ENCODE measurements at places on chromosomes 5 and 9. TPM values are rescaled to one million over a fixed set of nuclear protein-coding genes. Genes with fewer than 3 reads are reported as not detected.

Gene DMRT3
- total RNA-seq: not detected

Gene ANKDD1B
- total RNA-seq: 0.67 TPM

Gene TEX48
- not detected for total RNA-seq

Gene TMEM252
- not detected for total RNA-seq

Gene TYRP1
- total RNA-seq: not detected

Gene ZNF483
- 6.3 TPM for total RNA-seq

Gene SH3RF2
- total RNA-seq: 0.38 TPM

Gene MOB3B
- total RNA-seq: 7.6 TPM

Gene SLC22A4
- total RNA-seq: 1.4 TPM

Gene PCDH1
- total RNA-seq: 6.3 TPM

Gene PCDHB14
- total RNA-seq: 8.8 TPM

Gene ROPN1L
- total RNA-seq: not detected

Gene KCNMB1
- 3.5 TPM for total RNA-seq

DNA sequence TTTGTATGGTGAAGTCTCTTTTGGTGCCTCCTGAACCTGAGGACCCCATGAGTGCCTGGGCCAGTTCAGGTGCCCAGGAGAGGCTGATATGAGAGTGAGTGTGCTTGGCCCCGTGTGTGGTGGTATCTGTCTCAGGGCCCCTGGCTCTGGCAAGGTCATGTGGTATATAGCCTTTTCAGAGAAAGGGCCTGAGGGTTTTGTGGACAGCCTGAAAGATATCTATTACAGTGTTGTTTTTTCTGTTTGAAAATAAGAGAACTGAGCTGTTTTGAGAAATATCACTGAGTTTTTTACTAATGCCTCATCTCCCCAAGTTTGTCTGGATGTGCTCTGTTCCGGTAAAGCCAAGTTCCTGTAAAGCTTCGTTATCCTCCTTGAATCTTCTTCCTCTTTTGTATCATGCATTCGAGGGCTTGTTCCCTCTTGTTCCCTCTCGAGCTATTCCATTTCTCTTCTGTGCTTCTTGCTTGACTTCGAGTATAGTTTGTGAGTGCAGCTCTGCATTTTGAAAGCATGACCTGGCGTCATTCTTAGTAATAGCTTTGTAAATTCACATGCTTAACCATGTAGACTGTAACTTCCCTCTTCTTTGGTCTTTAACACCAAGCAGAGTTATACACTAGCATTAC, 122.3 kb downstream of the MAST4 start:
- no peak overlapping the region for H3K4me3 ChIP-seq
- H3K27ac ChIP-seq: no peak overlapping the region
- H3K36me3 ChIP-seq: no peaks in the 10 kb centered on the region
- peaks cover 19% of the 10 kb centered on the region for H3K27me3 ChIP-seq

DNA sequence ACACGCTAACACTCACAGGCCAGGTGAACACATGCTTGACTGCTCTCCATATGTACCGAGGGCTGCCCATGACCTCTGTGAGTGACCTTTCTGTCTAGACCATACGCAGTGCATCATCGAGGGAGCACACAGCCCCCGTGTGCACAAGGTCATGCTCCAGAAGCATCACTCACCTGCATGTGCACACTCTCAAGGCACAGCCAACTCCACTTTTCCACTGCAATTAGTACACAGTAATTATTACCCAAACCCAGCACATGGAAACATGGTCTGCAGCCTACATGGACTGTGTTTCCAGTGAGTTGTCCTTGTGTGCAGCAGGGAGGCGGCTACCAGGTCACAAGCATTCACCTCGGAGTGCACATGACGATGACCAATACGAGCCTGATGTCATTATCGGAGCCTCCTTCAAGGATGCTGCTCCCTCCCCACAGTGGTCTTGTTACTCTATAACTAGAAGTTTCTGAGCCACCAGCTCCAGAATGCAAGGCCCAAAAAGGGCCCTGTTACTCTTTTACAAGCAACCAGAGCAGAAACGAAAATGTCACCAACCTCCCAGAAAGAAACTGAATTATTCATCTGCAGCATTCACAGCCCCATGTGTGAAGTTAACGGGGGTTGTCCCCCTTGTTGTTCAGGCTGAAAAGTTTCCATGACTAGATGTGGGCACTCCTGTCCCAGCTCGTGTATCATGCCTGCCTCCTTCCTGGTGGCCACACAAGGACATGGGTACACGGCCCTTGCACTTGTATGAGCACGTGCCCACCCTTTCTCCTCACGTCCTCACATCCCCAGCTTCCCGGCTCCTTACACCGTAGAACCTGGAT, 31.2 kb downstream of the SEMA4D start:
- no peaks in the 10 kb centered on the region for H3K4me1 ChIP-seq
- no peaks in the 10 kb centered on the region for H3K27me3 ChIP-seq
- no peak overlapping the region for H3K4me3 ChIP-seq
- DNase-seq: no peak

- no peaks in the 10 kb centered on the region for H3K27me3 ChIP-seq
- H3K4me3 ChIP-seq: no peak overlapping the region
- DNase-seq: no peak
- H3K27ac ChIP-seq: no peak overlapping the region
- H3K36me3 ChIP-seq: no peaks in the 10 kb centered on the region
These were observed 171.1 kb downstream of the DOCK2 start for GRCh38 chr5:169808118-169808581.

- H3K27ac ChIP-seq: no peak overlapping the region
- no peaks in the 10 kb centered on the region for H3K27me3 ChIP-seq
- H3K36me3 ChIP-seq: no peaks in the 10 kb centered on the region
- H3K4me1 ChIP-seq: no peaks in the 10 kb centered on the region
These were observed 170.3 kb upstream of the FTMT start for GRCh38 chr5:121681229-121681855.

DNA sequence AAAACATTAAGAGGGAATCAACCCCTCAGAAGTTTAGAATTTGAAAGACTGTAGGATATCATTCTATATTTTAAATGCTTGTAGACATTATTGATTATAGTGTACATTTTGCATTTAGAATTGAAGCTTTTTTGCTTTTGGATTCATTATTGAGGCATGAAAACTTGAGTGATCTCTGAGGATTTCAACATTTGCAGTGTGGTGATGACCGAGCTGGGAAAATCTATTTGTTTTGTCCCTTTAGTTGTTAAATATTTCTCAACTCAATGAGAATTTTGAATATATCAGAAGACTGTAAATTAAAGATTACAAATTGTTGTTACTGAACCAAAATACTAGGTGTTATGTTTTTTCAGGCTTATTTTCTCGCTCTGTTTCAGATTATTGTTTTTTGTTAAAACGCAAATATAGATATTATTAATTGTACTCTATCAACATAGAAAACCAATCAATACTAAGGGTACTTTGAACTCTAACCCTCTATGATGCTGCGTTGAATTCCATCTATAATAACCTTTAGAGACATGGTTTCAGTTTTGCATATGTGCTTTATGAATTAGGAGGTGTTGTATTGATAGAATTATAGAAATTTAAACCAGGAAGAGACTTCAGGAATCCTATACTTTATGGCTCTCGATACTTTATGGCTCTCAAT, 19.3 kb upstream of the DMRTA1 start:
- H3K27me3 ChIP-seq: peaks cover 32% of the 10 kb centered on the region
- DNase-seq: no peak
- no peaks in the 10 kb centered on the region for H3K36me3 ChIP-seq
- no peak overlapping the region for H3K4me3 ChIP-seq

DNA sequence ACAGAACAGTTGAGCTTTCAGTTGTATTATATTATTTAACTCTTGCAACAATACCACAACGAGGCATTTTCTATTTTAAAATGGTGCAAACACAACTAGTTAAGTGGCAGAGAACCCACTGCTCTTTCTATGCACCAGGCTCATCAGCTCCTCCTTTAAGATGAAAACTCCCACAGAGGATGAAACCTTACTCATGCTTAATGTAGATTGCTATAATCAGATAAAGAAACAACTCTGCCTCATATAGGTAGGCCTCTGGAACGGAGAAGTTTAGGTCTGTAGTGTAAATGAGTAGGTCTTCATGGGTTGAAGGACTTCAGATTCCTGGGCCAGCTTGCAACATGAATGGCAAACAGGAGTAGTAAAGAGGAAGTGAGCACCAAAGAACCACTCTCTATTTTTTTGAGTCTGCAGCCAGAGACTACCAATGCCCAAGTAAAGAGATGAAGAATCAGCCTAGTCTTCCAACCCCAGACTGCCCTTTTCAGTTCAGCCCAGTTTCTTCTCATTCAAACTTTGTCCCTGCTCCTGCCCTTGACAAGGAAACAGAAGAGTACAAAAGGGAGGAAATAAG, 33.9 kb downstream of the HACD4 start:
- H3K36me3 ChIP-seq: peaks cover 37% of the 10 kb centered on the region
- peaks cover 18% of the 10 kb centered on the region for H3K4me1 ChIP-seq
- H3K4me3 ChIP-seq: no peak overlapping the region
- no peaks in the 10 kb centered on the region for H3K27me3 ChIP-seq
- no peak for DNase-seq

DNA sequence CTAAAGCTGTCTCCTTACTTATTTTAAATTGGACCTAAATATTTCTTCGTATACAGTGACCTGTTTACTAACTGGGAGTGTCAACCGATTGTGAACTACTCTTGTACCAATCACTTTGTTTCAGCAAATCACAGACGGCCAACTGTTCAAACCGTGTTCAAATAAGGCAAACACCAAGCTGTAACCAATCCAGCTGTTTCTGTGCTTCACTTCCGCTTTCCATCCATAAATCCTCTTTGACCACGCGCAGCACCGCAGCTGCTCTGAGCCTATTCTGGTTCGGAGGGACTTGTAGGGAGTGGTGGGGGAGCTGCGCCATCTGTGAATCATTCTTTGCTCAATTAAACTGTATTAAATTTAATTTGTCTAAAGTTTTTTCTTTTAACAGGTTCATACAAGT, 4.8 kb upstream of the FAM240B start:
- no peak overlapping the region for H3K4me3 ChIP-seq
- H3K27ac ChIP-seq: no peak overlapping the region
- H3K27me3 ChIP-seq: peaks cover 16% of the 10 kb centered on the region
- no peaks in the 10 kb centered on the region for H3K36me3 ChIP-seq
- no peaks in the 10 kb centered on the region for H3K4me1 ChIP-seq

GRCh38 chr5:36374266-36374862, 72.7 kb upstream of the RANBP3L start:
- H3K4me1 ChIP-seq: peaks cover 4% of the 10 kb centered on the region
- no peaks in the 10 kb centered on the region for H3K36me3 ChIP-seq
- H3K4me3 ChIP-seq: no peak overlapping the region
- no peak overlapping the region for H3K27ac ChIP-seq

DNA sequence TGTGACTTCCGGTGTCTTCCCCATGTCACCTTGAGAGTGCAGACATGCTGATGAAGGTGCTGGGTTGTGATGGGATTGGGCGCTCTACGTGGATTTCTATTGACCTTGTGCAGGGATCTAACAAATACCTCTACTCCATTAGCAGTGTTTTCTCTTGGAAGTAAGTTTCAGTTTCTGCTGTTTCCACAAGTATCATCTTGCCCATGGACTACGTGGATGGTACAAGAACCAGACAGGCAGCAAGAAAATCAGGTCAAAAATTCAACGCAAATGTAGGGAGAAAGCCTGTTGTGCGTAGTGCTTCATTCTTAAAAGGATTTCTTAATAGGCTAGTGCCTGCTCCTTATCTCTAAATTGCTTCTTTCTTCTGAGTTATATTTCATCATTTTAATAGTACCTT, 60.8 kb downstream of the AOPEP start:
- H3K4me3 ChIP-seq: no peak overlapping the region
- no peaks in the 10 kb centered on the region for H3K27me3 ChIP-seq
- DNase-seq: no peak

GRCh38 chr9:117153021-117153420, 261.8 kb downstream of the ASTN2 start:
- no peak overlapping the region for H3K27ac ChIP-seq
- H3K36me3 ChIP-seq: no peaks in the 10 kb centered on the region
- H3K27me3 ChIP-seq: no peaks in the 10 kb centered on the region
- H3K4me3 ChIP-seq: no peak overlapping the region

DNA sequence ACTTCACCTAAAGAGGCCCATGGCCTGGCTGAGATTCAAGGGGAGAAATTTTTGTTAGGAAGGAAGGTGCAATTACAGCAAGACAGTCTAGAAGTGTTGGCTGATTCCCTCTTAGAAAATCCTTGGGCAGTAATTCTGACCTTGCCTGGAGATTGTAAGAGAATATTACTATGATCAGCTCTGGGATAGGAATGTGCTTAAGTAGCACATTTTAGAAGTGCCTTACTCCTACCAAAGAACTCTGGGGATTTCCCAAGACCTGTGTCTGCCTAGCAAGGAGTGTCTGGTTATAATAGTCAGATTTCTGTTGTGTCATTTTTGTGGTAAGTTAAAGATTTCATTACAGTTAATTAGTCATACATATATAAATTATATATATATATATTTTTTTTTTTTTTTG, 52.3 kb downstream of the NLN start:
- H3K27me3 ChIP-seq: no peaks in the 10 kb centered on the region
- H3K4me3 ChIP-seq: no peak overlapping the region
- H3K4me1 ChIP-seq: peaks cover 31% of the 10 kb centered on the region
- peak overlapping the region; percentile 32 for H3K27ac ChIP-seq
- peaks cover 17% of the 10 kb centered on the region for H3K36me3 ChIP-seq
- no peak for DNase-seq

- no peak overlapping the region for H3K4me3 ChIP-seq
- no peak overlapping the region for H3K27ac ChIP-seq
- H3K36me3 ChIP-seq: no peaks in the 10 kb centered on the region
- DNase-seq: no peak
- H3K27me3 ChIP-seq: peaks cover 16% of the 10 kb centered on the region
These were observed 38.2 kb upstream of the ARSB start for GRCh38 chr5:79023348-79023747.

DNA sequence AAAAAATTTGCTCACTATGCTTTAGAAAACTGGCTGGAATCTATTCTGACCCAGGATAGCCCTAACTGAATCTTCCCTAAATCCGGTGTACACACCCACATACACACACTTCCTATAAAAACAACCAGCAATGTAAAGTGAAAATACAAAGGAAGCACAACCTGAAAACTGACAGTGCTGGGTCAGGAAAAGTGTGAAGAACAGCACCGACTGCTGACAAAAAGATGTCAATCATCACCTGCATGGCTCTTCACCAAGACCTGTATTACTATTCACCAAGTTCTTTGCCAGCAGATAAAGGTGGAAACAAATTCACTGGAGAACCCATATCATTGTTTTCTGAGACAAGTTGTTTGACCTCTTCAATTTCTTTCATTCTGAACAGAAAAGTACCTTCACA, 293.8 kb upstream of the GRAMD2B start:
- no peak overlapping the region for H3K27ac ChIP-seq
- H3K36me3 ChIP-seq: no peaks in the 10 kb centered on the region
- H3K4me3 ChIP-seq: no peak overlapping the region
- no peaks in the 10 kb centered on the region for H3K27me3 ChIP-seq
- DNase-seq: no peak

- peak; percentile 15 for DNase-seq
- H3K27me3 ChIP-seq: no peaks in the 10 kb centered on the region
- H3K4me3 ChIP-seq: no peak overlapping the region
- H3K27ac ChIP-seq: no peak overlapping the region
- no peaks in the 10 kb centered on the region for H3K4me1 ChIP-seq
These were observed 144.5 kb downstream of the GCNT1 start for GRCh38 chr9:76603448-76603895.

GRCh38 chr5:147557876-147558745, 48.2 kb upstream of the DPYSL3 start:
- DNase-seq: no peak
- no peak overlapping the region for H3K27ac ChIP-seq
- H3K36me3 ChIP-seq: no peaks in the 10 kb centered on the region
- H3K27me3 ChIP-seq: peaks cover 4% of the 10 kb centered on the region
- no peak overlapping the region for H3K4me3 ChIP-seq
- peaks cover 22% of the 10 kb centered on the region for H3K4me1 ChIP-seq

GRCh38 chr5:460273-460625, 17.3 kb downstream of the EXOC3 start:
- H3K27me3 ChIP-seq: no peaks in the 10 kb centered on the region
- H3K36me3 ChIP-seq: peaks cover 53% of the 10 kb centered on the region
- peaks cover 11% of the 10 kb centered on the region for H3K4me1 ChIP-seq
- no peak overlapping the region for H3K27ac ChIP-seq
- H3K4me3 ChIP-seq: no peak overlapping the region
- DNase-seq: no peak
